ENCODE measurements at places on chromosomes 4 and X.
A peak's percentile ranks its signal among the peaks of the same experiment; 100 is the strongest.

- no peak for DNase-seq
Measured at GRCh38 chr4:74189331-74190043, 31.6 kb downstream of the MTHFD2L start.

- DNase-seq, result no peak
Measured at GRCh38 chr4:25911356-25911755, 2.7 kb upstream of the SMIM20 start.

GRCh38 chr4:183441276-183441675 lies 3.2 kb upstream of the CDKN2AIP start:
- no peak for DNase-seq

GRCh38 chrX:102959471-102959870 lies 22.4 kb downstream of the RAB40AL start:
- no peak for DNase-seq

DNA sequence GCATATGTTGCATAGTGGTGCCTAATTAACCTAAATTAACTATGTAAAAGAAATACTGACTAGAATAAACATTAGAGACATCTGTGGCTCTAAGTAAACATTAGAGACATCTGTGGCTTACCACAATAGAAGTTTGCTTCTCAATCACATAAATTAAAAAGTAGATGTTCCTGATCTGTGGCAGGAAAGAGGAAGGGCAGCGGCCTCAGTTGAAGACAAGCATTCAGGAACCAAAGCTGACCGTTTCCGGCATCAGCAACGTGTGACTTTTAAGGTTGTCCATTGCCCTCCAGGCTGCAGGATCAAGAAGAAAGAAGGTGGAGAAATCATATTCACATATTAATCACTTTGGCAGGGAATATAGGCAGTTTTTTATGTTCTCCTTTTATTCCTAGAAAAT lies 336.3 kb upstream of the TRAM1L1 start:
- DNase-seq, result no peak

GRCh38 chrX:47621851-47622250 lies 2.2 kb upstream of the SYN1 start:
- no peak for DNase-seq

- DNase-seq, result no peak
Measured at GRCh38 chr4:157616741-157617472, 396.4 kb downstream of the GRIA2 start.

DNA sequence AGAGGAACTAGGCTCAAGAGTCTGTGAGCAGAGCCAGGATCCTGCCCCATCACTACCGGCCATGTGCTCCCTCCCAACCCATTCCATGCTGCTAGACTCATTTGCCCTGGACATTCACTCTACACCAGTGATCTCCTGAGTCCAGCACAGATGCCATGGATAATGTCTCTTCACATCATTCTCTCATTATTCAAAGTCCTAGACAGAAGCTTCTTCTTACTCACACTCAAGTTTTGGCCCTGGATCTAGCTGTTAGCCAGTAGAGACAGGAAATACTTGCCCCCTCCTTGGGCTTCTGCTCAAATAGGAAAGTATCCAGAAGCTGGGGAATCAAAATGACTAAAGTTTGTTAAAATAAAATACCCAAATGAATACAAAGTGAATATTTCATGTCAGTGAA lies 266.8 kb upstream of the LDB2 start:
- no peak for DNase-seq

- DNase-seq, result no peak
Measured at GRCh38 chr4:121554382-121554781, 142.4 kb downstream of the ANXA5 start.

DNA sequence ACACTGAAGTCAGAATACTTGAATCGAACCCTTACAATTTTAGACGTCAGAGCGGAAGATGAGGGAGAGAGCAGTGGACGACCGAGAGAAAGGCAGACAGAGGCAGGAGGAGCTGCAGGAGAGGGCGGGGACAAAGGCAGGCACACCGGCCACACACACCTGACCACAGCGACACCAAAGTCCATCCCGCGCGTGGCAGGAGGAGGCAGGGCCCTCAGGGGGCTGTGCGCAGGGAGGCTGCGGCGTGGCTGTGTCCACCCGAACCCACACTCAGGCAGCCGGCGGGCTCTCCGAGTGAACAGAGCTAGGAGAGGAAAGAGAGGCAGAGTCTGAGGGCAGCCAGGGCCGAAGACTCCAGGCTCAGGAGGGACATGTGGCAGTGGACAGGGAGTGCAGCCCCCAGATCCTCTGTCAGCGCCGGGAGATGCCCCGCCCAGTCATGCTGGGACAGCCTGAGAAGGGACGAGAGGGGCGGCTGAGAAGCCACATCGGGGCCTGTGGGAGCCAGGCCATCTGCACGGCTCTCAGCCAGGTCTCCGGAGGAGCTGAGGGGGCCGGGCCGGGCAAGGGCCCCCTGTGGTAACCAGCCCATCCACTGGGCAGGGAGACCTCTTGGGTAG lies 20.1 kb downstream of the GAK start:
- DNase-seq, result peak; percentile 10

- DNase-seq, result peak; percentile 13
Measured at GRCh38 chr4:26874110-26874509, 13.5 kb downstream of the STIM2 start.

DNA sequence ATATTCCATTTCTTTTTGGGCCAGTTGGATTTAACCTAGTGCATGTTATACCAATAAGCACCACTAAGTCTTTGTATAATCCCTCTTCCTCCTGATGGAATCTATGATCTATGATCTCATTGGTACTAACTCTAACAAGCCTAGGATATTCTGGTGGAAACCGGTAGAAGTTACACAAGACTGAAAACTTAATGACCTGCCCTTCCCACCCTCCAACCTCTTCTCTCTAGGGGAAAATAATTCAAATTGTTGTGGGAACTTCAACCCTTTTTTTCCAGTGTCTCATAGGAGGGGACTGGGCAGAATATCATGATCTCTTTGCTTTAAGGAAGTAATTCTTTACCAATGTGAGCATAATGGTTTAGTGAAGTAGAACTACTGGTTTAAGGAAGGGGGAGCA lies 289.5 kb upstream of the BOD1L1 start:
- DNase-seq, result no peak

GRCh38 chrX:18702362-18703195 lies 4.9 kb upstream of the PPEF1 start:
- no peak for DNase-seq

- no peak for DNase-seq
Measured at GRCh38 chr4:10722957-10723356, 38.4 kb upstream of the CLNK start.

- no peak for DNase-seq
Measured at GRCh38 chr4:83028976-83029375, 6.0 kb upstream of the COPS4 start.

DNA sequence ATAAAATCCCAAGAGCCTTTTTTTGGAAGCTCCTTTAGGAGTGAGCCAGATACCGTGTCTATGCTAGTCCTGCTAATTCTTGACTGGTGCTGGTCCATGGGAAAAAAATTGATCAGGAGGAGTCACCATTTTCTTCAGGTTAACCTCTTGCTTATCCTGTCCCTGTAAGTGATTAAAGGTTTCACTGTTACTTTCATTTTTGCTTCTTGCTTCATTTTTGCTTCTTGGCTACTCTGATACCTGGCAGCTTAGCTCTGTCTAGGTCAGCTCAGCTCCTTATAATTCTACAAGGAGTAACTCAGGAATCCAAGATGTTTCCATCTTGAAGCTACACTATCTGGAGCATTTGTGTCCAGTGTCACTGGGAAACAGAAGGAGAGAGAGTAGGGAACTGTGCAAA lies 45.7 kb downstream of the AFM start:
- no peak for DNase-seq

GRCh38 chrX:68732906-68733493 lies 85.5 kb downstream of the STARD8 start:
- peak; percentile 78 for DNase-seq

GRCh38 chr4:83062739-83063138 lies 27.8 kb downstream of the COPS4 start:
- DNase-seq, result no peak

GRCh38 chr4:24924309-24924781 lies 11.5 kb upstream of the CCDC149 start:
- DNase-seq, result no peak

DNA sequence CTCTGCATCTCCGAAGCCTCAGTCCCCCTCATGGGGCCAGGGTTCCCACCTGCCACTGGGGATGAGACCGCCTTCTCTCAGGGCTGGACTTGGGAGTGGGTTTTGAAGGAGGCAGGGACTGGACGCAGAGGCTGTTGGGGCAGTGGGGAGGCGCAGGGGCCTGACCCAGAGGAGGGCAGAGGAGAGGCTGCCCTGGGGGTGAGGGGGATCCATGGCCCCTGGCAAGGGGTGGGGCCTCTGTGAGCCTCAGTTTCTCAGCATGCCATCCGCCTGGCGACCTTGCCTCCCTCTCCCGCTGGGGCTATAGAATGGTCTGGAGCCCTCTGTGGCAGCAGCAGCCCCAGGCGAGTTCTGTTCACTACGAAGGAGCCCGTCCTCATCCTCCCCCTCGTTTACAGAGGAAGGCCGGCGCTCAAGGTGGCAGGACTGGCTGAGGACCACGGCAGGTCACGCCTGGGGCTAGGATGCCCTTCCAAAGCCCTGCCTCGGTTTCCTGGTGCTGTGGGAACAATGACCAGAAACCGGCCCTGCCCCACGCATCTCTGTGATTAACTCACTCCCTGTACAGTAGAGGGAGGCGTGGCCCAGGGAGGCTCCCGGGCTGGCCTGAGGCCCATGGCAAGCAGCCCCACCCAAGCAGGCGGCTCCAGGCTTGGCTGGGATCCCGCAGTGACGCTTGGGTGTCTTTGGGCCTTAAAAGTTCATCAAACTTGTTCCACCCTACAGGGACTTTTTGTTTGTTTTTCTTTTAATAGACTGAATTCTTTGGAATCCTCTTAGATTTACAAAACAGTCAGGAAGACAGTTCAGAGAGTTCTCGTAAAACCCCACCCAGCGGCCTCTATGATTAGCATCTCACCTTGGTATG lies 16.0 kb upstream of the SH3TC1 start:
- DNase-seq, result no peak

GRCh38 chrX:39705290-39705689 lies 392.5 kb downstream of the BCOR start:
- no peak for DNase-seq

DNA sequence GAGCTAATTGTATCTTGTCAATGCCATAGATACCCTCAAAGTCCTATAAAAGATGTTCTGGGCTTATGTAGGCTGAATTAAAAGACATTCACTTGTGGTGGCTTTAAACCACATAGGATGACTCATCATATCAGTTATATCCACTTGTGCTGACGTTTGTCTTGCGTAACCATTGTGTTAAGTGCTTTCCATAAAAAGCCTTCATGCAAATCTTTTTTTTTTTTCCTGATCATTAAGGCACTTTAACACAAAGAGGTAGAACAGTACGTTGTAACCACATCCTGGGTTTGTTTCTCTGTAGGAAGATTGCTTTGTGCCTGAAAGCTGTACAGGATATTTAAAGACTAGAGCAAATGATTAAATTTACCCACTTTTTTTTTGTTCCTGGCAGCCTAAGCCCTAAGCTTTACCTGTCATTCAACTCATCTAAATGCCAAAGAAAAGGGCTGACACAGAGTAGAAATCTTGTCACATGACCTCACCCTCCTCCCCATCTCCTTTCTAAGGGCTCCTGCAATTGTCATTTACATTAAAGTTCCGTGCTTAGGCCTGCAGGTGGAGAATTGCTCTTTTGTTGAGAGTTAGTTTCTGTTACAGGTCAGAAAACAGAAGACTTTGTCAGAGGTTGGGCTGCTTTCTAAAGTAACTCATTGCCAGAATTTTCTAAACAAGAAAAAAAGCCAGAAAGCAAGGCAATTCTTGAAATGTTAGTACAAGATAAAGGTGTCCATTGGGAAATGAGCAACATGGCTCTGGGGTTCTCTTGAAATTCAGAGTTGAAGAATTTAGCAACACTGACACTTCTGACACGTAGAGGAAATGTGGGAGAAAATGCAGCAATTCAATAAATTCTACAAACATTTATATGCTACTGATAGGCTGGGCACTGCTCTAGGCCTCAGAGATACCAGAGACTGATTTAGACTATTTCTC lies 555.6 kb downstream of the PPARGC1A start:
- DNase-seq, result peak; percentile 14

DNA sequence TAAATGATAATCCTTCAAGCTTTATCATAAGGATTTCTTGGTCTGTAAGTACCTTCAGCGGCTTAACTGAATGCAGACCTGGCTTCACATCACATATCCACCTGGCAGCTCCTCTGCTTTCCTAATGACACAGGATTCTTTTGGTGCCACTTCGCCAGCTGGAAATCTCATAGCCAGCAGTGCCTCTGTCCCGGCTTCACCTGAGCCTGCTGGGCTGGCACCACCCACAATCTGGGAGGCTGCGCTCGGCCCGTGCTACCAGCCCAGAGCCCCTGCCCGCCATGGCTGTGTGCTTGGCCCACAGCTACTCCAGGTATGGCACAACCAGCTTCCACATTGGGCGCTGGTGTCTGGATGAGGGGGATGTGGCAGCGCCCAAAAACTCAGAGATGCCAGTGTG lies 37.4 kb downstream of the SPRY1 start:
- no peak for DNase-seq

- DNase-seq, result no peak
Measured at GRCh38 chr4:94525993-94526728, 74.4 kb downstream of the PDLIM5 start.

GRCh38 chr4:160523231-160523630 lies 1420.4 kb downstream of the RAPGEF2 start:
- no peak for DNase-seq

GRCh38 chr4:122758033-122758432 lies 25.5 kb downstream of the BBS12 start:
- DNase-seq, result no peak

- no peak for DNase-seq
Measured at GRCh38 chr4:28278676-28279075, 1418.0 kb downstream of the STIM2 start.

GRCh38 chr4:10893395-10893794 lies 208.8 kb upstream of the CLNK start:
- no peak for DNase-seq

- DNase-seq, result no peak
Measured at GRCh38 chr4:25144870-25145481, 15.3 kb downstream of the SEPSECS start.

All from WTC11 (cell line).